Progenitor cell of endocrine pancreas (in vitro differentiated cells): ENCODE measurements at places on chromosomes 3 and 15. TPM values are rescaled to one million over a fixed set of nuclear protein-coding genes. Genes with fewer than 3 reads are reported as not detected.

GRCh38 chr3:48928679-48929078 lies 10.0 kb downstream of the ARIH2 start:
- no peak for DNase-seq

DNA sequence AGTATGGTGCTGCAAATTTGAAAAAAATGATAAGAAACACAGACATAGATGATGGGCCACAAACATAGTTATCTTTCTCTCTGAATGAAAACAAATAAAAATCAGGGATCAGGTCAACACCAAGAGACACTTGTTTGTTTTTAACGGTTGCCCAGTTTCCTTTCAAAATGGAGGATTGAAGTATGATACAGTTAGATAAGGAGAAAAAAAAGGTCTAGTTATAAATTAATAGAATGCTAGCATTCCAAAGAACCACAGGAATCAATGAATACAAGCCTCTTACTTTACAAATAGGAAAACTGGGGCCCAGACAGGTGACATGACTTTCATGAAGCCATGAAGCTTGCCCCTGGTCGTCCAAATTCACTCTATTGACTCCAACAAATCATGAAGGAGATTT lies 305.1 kb downstream of the ZNF621 start:
- DNase-seq = no peak

GRCh38 chr3:125079675-125080045 lies 23.9 kb upstream of the HEG1 start:
- no peak for DNase-seq

DNA sequence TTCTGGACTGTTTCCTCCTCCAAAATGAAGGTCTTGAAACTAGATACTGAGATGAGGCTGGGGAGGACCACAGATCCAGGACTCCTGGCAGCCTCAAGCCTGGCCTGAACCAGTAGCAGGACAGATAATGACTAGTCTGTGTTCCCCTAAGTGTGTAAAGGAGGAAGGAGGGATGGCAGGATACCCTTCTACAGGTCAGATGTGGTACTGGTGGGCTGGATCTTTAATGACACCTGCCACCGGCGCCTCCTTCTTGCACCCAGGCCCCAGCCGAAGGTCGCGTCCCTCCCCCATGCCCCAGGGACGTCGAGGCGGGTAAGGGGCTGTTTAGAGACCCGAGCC lies 556 bp downstream of the USP19 start:
- DNase-seq = no peak

- no peak for DNase-seq
Measured at GRCh38 chr3:77524463-77524862, 484.6 kb downstream of the ROBO2 start.

DNA sequence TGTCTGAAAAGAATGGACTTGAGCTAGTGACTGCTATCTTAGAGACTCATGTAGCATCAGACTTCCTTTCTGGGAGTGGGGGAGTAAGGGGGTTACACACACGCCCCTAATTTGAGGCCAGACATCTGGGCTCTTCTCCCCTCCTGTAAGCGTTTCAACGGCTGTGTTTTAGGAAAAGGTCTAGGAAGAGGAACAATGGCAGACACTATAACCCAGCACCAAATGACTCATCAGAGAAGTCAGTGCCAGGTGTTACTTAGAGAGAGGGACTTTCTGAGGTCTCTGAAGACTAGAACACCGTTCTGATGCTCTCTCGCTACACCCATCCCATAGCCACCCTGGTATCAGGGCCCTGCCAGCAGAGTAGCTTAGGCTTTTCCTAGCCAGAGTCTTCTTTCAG lies 65.5 kb downstream of the SSUH2 start:
- no peak for DNase-seq

DNA sequence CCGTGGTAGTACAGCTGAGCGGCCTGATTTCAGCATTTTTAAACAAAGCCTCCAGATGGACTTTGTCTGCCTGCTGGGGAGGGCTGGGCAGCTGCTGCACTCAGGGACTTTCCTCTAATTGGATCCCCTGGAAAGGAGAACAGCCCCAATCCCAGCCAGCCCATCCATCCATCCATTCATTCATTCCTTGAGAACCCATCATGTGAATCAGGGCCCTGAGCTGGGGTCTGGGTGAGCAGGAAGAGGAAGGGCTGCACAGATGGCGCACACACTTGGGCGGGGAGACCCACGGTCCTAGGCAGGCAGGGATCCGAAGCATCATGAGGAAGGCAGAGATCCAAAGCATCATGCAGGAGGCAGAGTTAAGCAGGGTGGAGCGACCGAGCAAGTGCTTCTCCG lies 45.7 kb downstream of the TPRA1 start:
- DNase-seq = no peak

GRCh38 chr15:71549091-71549490 lies 261.3 kb upstream of the NR2E3 start:
- no peak for DNase-seq

The SCN11A gene
- 1.5 and 1.6 TPM in 2 replicates for total RNA-seq

The PIK3R4 gene
- total RNA-seq = 29.3 and 32.2 TPM in 2 replicates
